NCI-H146 (cell line): ENCODE measurements at places on chromosomes 7 and 10.

GRCh38 chr10:75066271-75066670 lies 45.2 kb upstream of the SAMD8 start:
- DNase-seq = no peak

DNA sequence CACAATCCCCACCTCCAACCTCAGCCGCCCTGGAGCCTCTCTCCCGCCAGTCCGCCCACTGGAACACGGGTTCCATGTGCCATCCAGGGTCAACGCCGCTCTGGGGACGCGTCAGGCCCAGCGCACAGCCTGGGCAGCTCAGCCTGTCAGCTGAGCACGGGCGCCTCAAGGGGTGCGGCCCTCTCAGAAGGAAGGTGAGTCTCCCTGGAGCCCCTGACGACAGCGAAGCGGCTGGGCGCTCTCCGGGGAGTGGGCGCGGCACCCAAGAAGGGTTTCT lies 1.2 kb upstream of the SLC18A3 start:
- DNase-seq = peak; percentile 20

DNA sequence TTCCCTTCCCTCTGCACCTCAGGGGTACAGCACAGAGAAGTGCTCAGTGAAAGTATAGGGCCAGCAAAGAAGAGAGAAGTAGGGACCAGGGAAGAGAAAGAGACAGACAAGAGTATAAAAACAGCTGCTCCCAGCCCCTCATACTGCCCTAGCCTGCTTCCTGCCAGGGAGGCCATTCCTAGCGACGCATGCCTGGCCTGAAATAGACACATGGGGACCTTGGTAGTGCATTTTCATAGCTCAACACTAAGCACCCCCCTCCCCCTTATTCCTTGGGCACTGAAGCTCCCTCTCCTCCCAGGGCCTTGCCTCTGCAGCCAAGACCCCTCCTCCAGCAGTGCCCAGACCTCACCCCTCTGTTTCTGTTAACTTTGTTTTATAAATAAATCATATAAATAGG lies 64.7 kb downstream of the ZMIZ1 start:
- DNase-seq = no peak

DNA sequence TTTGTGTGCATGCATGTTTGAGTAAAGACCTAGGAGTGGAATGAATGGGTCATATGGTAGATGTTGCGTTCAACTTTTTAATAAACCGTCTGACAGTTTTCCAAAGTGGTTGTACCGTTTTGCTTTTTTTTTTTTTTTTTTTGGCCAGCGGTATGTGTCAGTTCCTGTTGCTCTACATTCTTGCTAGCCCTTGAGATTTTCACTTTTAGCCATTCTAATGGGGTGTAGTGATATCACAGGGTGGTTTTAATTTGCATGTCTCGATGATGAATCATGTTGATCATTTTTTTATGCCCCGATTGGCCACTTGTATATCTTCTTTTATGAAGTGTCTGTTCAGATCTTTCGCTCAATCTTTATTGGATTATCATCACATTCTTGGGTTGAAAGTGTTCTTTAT lies 320.7 kb downstream of the CAMK1D start:
- no peak for DNase-seq

DNA sequence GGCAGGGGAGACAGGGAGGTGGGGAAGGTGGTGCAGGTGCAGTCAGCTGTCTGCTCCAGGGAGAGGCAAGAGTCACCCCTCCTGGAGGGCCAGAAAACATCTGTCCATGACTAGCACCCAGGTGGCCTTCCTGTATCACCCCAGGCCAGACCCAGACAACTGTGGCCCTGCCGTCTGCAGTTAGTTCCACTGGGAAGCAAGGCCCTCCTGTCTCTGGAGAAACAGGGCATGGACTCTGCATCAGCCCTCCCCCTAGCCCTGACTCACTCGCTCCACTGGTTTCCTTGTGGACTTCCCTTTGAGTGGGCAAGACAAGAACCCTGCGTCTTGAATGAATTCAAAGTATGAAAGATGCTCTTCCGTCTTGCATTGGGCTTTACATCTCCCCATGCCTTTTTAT lies 12.6 kb downstream of the TBATA start:
- peak; percentile 37 for DNase-seq

GRCh38 chr7:2170576-2171521 lies 61.9 kb downstream of the MAD1L1 start:
- DNase-seq = no peak

- DNase-seq = no peak
Observed at GRCh38 chr7:12074889-12075288, 136.2 kb upstream of the TMEM106B start.

GRCh38 chr7:26191233-26191973 lies 9.1 kb downstream of the HNRNPA2B1 start:
- DNase-seq = no peak

GRCh38 chr7:107854989-107855388 lies 36.0 kb upstream of the DLD start:
- DNase-seq = no peak

- DNase-seq = no peak
Observed at GRCh38 chr7:121079425-121080169, 91.1 kb downstream of the CPED1 start.

GRCh38 chr10:89278034-89278535 lies 23.8 kb upstream of the IFIT2 start:
- no peak for DNase-seq

DNA sequence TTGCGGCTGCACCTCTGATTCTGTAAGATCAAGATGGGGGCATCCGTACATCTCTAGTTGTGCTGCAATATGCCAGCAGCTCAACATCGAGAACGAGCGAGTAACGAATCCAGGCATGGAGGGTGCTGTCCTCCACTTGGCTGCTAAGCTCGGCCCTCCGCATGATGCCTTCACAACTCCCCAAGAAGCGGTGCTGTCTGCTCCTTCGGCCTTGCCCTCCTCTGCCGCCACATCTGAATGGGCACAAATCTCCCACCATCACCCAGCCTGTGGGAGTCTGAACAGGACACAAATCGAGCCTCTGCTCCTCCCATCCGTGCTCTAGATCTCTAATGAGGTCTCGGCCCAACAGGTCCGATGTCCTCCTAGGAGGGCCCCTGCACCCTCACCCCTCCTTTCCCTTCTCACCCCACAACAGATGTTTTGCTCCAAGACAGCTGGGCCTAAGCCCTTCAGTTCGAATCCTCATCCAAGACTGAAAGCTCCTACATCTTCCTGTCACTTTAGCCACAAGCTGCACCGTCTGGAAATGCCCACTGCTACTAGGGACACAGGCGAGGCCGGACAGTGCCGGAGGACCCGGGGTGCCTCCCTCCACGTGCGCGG lies 86.7 kb downstream of the ZNF33B start:
- no peak for DNase-seq

DNA sequence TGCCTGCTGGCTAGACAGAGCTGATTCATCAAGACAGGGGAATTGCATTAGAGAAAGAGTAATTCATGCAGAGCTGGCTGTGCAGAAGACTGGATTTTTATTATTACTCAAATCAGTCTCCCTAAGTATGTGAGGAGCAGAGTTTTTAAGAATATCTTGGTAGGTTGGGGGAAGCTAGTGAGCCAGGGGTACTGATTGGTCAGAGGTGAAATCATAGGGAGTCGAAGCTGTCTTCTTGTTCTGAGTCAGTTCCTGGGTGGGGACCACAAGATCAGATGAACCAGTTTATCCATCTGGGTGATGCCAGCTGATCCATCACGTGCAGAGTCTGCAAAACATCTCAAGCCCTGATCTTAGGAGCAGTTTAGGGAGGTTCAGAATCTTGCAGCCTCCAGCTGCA lies 39.8 kb downstream of the FOXI2 start:
- no peak for DNase-seq
